ENCODE measurements at places on chromosomes 3 and 15.

- DNase-seq: no peak
These were observed 37.9 kb upstream of the CTSH start for GRCh38 chr15:78982736-78983135.

- DNase-seq: no peak
These were observed 36.3 kb downstream of the LRTM1 start for GRCh38 chr3:54891540-54891897.

GRCh38 chr3:16401273-16401672 lies 112.2 kb downstream of the RFTN1 start:
- no peak for DNase-seq

GRCh38 chr15:23503980-23504379 lies 56.9 kb upstream of the GOLGA6L2 start:
- no peak for DNase-seq

DNA sequence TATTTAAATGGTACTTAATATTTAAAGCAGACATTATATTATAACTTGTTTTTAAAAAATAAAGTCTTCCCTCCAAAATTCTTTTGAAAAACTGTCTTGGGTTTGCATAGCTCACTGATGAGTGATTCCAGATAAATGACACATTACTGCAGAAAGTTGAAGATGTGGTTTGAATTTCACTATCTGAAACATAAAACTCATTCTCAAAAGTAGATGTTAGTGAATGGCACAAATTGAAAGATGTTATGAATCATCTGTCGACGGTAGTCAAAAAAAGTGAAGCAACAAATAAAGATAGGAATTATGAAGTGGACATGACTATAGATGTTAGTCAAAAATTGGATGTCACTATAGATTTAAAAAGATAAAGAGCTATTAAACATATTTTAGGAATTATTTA lies 280.5 kb downstream of the GAP43 start:
- DNase-seq: no peak

DNA sequence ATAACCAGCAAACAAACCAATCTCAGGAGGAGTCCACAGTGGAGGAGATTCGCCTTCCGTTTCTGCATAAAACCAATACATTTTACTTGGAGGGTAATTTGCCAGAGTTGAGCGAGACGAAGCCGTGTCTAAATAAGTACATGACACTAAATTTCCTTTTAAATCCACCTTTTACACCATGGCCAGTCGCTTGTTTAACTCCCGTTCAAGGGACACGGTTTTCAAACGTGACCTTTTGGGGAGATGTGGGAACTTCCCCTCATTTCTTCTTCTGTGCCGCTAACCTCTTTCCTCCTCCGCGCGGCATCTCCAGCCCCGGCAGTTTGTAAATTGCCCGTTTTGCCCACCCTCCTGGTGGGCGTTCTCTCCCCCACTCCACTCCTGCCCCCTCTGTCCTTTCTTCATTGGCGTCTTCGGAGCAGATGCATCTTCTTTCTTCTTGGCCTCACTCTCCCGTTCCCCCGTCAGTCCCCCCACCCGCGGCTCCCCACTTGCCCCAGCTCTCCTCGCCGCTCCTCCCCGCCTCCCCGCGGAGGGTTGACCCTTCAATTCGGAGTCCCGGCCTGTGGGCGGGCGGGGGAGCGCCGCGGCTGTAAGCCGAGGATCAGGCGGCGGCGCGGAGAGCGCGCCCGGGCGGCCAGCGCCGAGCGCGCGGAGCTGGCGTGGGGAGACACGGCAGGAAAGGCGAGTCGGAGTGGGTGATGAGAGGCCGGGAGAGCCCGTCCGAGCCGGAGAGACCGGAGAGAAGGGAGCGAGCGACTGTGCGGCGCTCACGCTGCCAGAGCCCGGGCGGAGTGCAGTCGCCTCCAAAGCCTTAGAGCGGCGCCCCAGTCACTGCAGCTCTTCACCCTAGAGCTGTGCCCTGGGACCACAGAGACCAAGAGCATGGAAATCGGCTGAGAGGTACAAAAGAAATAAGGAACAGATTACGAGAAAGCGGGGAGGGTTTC lies at the start of gene NLGN1:
Gene NLGN1, plus strand, starts transcription at position 584 of the 950 bp plus-strand sequence.
- no peak for DNase-seq

DNA sequence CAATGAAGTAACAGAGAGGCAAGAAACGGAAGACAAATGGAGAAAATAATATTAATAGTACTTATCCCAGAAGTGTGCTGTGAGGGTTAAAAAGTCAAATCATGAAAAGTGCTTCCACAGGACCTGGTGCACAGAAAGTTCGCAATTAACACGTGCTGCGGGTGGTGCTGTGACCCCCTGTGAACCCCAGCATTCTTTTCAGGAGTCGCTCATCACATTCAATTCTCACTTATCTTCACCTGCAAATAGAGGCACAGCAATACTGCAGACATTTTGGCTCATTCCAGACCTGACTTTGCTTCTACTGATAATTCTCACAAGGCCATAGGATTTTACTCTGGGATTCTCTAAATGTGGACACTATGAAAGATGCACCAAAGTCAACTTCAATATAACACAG lies 584.4 kb downstream of the GRM7 start:
- DNase-seq: no peak

- DNase-seq: no peak
These were observed 115.1 kb downstream of the LPP start for GRCh38 chr3:188269040-188269439.
